Astrocyte of the spinal cord (primary cell): ENCODE measurements at places on chromosomes 2 and 18.

DNA sequence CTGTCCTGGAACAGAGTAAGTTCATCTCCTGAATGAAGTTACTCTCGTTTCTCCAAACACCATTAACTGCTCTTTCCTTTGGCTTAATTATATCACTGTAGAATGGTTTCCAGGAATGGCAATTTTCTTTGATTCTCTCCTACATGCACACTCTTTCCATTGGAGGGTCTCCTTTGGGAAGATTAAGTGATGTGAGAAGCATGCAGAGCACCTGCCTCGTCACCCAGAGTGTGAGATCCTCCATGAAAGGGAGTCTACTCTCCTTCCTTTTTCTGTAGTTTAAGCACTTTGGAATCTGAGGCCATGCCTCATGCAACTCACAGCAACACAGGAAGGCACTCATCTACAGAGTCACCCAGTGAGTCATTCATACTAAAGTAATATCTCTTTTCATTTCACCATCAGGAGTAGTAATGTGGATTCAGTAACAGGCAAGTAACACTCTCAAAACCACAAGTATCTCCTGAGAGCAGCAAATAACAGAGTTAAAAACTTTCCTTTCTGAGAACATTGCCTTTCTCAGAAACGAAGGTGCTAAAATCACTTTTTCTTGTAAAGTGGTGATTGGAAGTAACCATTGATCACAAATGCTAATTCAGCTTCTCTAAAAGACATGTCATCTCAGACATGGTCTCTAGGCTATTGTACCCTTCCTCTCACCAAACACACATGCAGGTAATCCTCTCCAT lies 52.8 kb upstream of the IL1RL1 start:
- DNase-seq = peak; percentile 96

DNA sequence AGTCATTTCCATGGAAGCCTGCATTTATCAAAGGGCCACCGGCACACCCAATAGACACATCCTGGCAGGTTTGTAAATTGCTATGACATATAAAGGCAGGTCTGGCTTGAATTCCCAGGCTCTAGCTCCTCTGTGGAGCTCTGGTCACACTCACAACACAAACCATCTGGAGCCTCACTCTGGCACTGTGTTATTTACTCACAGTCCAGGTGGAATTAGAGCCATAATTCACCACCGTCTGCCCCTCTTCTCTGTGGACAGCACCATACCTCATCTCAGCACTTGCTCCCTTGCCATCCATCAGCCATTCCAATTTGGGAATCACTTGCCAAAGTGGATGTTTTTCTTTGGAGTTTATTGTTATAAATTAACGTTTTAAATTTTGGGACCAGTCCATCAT lies 84.3 kb upstream of the OSR1 start:
- DNase-seq = no peak

DNA sequence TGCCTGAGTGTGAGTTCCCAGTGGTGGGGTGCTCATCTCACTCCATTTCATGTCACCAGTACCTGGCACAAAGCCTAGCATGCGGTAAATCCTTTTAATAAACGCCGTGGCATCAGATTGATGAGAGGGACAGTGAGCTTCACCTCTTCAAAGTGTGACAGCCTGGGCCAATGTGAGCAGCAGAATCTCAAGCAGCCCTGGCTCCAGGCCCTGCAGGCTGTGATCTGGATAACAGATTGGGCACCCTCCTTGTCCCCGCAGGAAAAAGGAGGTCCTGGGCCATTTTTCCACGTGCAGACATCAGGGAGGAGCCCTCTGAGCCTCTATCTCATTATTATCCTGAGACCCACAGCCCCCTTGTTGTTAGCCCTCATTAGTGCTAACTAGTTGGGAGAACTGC lies 34.8 kb downstream of the TET3 start:
- DNase-seq = no peak

DNA sequence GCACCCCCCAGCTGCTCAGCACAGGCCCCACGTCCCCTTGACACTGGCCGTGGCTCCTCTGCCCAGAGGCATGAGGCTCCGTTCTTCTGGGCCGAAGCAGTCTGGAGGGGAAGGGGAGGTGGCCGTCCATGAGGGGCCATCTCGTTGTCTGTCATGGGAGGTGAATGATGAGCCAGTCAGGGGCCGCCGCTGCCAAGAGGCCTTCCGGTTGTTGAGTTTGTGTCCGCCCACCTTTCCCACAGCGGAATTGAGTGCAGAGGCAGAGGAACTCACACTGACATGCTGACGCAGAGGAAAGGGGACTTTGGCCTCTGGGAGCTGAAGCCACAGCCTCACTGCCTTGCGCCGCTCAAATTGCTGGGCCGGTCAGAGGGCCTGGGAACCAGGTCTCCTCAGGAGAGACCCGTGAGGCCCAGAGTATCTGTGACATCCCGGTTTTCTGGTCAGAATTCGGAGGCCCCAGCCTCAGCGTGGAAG lies 268.4 kb downstream of the ATAD2B start:
- DNase-seq = no peak

GRCh38 chr2:26576565-26577441 lies 64.4 kb downstream of the CIB4 start:
- DNase-seq = no peak

DNA sequence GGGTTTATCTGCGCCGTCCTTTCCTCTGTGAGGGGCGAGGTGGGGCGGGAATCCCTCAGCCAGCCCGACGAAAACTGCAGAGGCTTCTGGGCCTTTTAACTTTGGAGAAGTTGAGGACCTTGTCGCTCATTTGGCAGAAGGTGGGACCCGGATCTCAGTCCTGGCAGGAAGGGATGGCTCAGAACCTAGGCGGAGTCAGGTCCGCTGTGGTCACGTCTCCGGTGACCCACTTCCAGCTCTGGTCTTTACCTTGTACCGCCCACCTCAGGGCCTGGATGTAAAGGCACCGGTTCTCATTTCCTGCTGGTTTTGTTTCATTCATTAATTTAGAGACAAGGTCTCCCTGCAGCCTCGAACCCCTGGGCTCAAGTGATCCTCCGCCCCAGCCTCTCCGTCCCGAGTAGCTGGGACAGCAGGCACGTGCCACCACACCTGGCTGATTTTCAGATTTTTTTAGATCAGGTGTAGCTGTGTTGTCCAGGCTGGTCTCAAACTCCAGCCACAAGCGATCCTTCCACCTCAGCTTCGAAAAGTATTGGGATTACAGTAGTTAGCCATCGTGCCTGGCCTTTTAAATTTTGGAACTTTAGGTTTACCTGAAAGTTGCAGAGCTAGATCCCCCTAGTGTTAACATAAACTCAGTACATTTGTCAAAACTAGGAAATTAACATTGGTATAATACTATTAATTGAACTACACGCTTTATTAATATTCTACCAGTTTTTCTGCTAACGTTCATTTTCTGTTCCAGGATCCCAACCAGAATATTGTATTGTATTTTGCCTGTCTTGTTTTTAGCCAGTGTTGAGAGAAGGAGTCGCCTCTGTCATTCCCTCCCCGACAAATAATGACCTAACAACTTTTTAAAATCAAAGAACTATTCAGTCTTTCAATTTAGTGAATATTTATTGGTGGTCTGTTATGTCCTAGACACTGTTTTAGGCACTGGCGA lies 852 bp downstream of the POLI start:
- DNase-seq = peak; percentile 47

- no peak for DNase-seq
Observed at GRCh38 chr2:217418090-217418489, 558.2 kb upstream of the TNP1 start.

DNA sequence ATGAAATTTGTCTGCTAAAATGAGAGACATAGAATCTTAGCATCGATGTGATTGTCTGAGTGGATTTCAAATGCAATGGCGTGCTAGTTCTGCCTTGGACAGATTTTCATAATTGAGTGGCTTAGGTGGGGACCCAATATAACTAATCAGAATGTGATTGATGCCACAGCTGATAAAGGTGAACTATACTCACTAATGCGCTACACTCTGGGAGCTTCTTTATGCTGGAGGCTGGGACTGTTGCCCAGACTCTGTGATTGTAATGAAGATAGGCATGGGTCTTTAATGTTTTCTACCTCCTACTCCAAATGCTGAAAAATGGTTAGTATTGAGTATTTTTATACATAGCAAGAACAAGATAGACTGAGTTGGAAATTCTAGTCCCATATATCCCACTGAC lies 339.5 kb upstream of the SLC39A10 start:
- DNase-seq = no peak

- no peak for DNase-seq
Observed at GRCh38 chr2:75870651-75871137, 160.0 kb upstream of the GCFC2 start.

- DNase-seq = no peak
Observed at GRCh38 chr2:217362710-217363109, 502.8 kb upstream of the TNP1 start.

DNA sequence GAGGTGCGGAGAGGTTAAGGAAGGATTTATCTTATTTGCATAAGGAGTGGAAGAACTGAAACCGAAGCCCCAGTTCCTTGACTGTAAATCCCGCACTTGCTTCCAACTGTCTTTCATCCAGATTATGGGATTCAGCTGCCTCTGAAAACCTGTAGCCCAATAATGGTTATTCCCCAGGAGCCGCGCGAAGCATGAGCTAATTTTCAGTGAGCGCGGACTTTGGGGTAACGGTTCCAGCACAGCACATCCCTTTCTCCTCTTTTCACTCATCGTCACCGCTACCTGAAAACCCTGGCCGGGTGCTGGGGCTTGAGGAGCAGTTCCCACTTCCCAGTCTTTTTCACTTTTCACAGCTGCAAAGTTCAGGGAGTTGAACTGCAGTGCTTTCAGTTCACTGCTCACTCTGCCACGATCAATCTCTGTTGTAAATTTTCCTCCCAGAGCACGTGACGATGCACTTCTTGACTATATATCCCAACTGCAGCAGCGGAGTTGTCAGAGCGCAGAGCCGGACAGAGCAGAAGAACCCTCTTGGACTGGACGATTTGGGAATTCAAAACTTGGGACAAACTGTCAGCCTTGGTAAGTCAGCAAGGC lies at the start of gene KCNE4:
KCNE4 (plus strand) TSS at position 498 of the 597 bp plus-strand sequence. CDS start 641 bp downstream, outside the sequence.
- DNase-seq = peak; percentile 73

DNA sequence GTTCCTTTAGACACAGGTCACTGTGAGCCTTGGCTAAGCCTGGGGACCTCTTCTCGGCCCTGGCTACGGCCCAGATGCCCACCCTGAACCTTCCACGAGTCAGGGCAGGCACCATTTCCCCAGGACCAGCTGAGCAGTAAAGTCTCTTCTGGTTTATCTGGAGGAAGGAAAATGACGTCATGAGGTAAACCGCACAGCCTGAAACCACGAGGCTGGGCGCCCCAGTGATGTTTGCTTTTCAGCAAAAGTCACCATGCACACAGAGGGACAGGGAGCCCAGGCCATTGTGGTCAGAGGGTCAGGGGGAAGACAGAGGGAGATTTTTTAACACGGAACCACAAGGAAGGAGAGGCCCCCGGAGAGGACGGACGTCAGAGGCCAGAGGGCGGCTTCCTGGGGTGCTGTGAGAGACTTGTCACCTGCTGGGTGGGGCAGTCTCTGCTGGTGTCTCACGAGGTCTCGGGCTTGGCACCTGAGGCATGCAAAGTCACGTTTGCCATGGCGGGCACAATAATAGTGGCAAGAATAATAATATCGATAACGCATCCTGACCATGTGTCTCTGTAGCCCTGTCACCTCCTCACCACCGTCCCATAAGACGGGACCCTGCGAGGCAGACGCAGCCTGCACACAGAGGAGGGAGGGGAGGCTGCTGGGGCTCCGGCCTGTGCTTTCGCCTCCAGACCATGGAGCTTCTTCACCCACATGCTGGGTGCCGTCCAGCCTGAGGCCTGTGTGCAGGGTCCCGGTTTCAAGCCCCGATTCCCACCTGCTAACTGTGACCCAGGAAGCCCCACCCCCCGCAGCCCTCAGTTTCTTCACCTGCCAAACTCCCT lies 33.2 kb upstream of the FOSL2 start:
- DNase-seq = peak; percentile 85

DNA sequence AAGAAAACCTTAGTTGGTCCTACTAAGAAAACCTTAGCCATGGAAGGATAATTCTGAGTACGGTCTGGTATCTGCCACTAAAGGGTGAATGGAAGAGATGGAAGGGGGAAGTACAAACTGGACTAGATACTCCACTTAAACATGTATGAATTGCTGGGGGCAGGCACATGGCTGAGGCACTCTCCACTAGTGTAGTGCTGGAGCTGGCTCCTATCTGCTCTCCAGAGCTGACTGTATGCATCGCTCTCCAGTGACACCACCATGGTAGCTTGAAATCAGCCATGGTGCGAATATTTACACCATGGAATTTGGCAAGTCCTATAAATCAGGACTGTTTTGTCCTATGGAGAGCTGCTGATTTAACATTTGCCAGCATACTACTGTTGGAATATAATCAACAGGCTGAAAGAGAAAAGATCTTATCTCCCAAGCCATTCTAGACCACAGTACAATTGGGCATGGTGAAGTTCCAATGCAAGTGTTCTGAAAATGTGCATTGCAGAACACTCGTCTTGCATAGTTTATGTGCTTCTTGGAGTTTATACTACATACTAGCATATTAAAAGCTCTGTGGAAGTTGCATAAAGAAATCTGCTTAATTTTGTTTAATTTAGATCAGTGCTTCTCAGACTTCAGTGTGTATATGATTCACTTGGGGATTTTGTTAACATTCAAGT lies 277.4 kb downstream of the TDRD15 start:
- DNase-seq = no peak

DNA sequence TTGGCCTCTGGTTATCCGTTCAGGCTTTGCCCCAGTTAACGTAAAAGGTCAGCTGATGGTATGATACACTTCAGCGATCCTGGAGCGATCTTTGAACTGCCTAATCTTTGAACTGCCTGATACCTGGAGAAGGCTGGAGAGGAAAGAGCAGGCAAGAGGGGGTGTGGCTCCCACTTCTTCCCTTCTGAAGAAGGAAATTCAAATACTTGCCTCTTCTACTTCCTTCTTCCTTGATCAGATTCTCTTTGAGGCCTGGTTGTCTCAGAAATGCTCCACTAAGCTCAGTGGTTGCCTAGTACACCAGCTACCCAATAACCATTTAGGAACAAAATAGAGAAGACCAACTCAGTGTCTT lies 619 bp downstream of the GALM start:
- DNase-seq = peak; percentile 8

DNA sequence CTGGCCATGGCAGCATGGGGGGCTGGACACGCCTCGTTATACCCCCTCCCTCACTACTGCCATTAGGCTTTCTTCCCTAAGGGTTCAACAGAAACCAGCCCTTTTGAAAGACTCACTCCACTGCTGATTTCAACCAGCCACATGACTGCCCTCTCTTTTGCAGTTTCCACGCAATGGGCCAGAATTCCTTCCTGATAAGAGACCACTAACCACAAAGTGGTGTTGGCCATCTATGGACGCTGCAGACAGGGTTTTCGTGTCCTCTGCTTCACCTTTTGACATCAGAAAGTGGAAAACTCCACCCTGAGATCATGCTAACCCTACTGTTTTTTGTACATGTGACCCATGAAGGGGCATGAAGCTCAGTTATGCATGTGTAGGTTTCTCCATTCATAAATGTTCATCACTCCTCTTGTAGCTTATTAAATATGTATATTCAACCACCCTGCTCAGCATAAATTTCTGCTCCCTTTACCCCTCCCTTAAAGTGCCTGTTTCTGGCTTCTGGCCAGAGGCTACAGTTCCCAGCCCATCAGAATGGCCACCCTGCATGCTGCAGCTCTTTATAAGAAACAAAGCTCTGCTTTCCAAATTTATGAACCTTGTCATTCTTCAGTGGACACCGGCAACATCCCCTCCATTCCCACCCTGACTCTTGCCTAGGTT lies 106.6 kb upstream of the MSH6 start:
- no peak for DNase-seq

- no peak for DNase-seq
Observed at GRCh38 chr2:217149087-217149660, 289.3 kb upstream of the TNP1 start.
